ENCODE measurements at places on chromosomes 13 and 19.

- DNase-seq = no peak
These were observed 689 bp downstream of the ING1 start for GRCh38 chr13:110713981-110714796.

DNA sequence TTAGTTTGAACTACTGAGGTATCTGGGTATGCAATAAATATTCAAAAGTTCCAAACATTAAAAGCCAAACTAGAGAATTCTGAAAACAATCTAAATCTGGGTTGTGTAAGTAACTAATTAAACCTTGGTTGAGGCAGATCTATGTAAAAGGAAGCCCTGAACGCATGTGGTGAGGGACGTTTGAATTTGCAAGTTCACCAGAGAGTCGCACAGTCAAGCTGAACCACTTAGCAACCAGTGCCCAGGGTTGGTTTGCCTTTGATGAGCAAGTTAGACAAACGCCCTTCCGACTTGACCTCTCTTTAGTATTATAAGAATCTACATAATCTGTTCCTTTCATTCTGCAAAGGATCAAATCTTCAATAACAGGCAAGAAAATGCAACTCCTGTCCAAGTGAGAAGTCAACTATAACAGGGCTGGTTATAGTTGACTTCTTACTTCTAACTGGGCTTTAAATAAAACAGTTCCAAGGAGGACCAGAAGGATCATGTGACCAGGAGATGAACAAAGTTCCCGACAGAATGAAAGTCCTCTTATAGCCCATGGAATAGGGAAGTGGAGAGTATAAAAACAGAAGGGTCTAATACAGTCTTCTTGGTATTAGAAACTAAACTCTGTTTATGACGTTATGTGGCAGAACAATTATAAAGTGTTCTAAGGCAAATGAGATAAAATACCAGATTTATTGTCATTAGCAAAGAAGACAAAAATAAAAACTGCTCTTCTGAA is 40.6 kb downstream of the PHF11 start:
- no peak for DNase-seq

GRCh38 chr13:97434397-97435201 is 630 bp downstream of the RAP2A start:
- DNase-seq = no peak

GRCh38 chr19:38319421-38320258 is at the start of gene KCNK6:
Gene KCNK6, plus strand, starts transcription at chr19:38319845. Its CDS starts 106 bp downstream, at chr19:38319951.
- DNase-seq = no peak

- DNase-seq = no peak
These were observed 3.0 kb downstream of the HPN start for GRCh38 chr19:35044317-35045117.

DNA sequence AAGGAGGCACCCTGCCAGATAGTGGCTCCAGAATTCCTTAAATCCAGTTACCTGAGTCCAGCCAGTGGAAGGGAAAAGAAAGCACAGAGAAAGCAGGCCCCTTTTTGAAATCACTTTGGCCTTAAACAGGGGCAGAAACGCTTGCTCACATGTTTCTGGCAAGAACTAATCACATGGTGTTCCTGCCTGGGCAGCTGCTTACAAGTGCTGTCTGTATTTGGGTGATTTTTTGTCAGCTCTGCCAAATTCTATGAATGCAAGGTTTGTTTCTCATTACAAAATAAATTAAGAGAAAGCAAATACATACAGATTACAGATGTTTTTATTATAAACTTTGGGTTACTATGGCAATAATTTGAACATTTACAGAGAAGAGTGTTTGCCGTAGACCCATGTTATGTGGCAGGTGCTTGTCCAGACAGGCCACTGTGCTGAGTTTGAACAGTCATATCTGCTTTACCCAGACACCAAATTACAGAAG is 1237.8 kb downstream of the SLITRK5 start:
- DNase-seq = no peak

GRCh38 chr13:22662771-22663170 is 518.0 kb upstream of the SGCG start:
- DNase-seq = no peak

DNA sequence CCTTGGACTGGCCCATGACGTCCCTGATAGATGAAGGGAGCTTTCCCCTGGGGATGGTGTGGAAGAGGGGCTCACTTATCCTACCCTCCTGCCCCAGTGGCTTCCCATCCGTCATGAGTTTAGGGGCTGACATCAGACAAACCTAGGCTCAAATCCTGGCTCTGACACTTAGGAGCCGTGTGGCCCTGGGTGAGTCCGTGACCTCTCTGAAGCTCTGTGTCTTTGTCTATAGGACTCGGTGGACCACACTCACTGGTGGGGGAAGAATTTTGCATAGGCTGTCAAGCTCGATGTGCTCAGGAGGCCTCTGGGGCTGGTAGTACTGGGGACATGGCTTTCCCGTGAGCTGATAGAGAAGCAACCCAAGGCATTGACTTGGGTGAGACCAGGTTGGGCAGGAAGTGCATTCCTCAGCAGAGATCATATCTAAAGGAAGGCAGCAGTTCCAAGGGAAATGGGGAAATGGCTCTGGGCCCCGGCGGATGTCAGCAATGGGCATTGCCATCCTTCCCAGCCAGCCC is 17.4 kb upstream of the AP1M2 start:
- no peak for DNase-seq

DNA sequence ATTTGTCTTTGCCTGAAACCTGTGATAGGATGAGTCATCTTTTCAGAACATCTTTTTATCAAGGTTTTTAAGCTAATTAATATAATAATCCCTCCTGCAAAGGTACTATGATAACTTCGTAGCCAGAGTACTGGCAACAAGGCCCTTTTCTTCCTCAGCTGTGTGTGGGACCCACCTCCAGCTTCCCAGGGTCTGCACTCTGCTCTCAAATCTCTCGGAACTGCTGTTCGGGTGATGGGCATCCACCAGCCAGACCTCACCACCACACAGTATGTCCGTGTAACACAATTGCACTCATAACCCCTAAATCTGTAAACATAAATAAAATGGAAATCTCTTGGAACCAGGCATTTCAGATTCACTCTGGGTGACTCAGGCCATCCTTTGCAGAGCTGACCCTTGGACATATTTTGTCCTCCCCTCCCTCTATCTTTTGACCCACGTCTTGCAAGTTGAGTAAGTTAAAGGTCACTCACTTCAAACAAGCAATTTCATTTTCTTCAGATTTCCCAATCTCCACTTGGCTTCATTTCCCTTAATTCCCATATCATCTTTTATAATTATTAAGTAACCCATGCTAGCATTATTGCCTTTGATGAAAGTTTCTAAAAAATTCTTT is 29.5 kb downstream of the COL4A1 start:
- no peak for DNase-seq

- no peak for DNase-seq
These were observed 12.4 kb upstream of the AKAP11 start for GRCh38 chr13:42259515-42259914.

GRCh38 chr19:41860419-41861115 is 512 bp downstream of the RPS19 start:
- DNase-seq = no peak

- no peak for DNase-seq
These were observed 1.3 kb upstream of the DNAJC15 start for GRCh38 chr13:43021926-43022670.

DNA sequence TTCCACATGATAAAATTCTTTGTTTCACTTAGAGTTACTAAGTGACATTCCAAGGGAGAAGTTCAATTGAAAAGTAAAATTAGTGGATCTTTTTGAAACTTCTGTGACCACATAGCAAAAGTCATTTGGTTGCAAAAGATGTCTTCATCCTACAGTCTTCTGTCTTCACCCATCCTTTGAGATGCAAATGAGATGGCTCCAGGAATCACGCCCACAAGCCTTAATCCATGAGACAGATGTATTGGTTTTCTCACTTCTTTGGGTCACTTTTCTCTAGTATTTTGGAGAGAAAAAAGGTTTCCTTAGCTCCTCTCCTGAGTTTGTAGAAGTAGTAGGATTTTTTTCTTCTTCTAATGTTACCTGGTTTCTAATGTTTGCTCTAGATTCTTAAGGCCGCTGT is 259.5 kb upstream of the SLC10A2 start:
- no peak for DNase-seq
